ENCODE measurements at places on chromosomes 4 and X.

DNA sequence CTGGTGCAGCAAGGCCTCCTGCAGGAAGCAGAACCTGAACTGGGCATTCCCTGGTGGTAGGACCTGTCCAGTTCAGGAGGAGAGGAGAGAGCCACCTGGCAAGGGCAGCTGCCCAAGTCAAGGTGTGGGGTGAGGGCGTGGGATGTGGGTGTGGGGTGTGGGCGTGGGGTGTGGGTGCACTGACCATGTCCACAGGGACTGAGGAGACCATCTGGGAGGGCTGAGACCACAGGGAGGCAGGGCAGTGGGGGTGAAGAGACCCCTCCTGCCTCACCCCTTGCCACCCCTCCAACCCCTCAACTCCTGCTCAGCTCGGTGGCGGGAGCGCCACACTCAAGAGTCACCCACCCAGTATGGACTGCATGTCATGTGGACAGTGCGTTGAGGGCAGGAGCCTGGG, 117.9 kb downstream of the CPZ start:
- no peak for DNase-seq

DNA sequence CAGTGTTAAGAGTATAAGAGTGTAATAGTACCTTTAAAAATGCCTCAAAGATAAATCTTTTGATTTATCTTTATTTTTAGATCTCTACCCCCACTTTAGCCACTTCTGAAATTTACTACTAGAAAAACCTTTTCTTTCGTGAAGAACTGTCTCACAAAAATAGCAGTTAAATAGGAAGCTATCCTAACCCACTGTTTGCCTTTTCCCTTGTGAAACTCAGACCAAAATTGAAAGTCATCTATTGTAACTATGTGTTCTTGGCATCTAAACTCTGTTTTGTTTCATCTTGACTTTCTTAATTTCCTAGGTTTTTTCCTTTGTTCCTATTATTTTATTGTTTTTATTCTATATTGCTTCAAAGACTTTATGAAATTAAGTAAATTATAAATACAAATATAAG, 7.8 kb upstream of the TMEM144 start:
- DNase-seq: no peak

- no peak for DNase-seq
Observed at GRCh38 chrX:148871422-148872160, 371.2 kb downstream of the AFF2 start.

DNA sequence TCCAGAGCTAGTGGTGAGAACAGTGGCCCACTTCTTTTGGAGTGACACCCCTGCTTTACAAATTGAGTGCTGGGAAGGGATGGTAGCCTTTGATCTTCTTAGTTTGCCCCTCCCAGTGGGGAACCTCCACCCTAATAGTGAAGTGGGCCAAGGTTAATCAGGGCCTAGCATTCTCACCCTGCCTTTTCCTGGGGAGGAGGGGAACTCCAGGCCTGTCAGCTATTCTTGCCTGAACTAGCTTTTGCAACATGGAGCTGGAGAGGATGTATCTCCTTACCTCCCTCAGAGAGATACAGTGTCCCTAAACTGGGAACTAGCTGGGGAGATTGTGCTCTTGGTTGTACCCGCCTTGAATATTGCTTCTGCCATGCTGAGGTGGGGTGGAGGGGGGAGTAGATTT, 20.6 kb downstream of the PHKA1 start:
- DNase-seq: no peak

DNA sequence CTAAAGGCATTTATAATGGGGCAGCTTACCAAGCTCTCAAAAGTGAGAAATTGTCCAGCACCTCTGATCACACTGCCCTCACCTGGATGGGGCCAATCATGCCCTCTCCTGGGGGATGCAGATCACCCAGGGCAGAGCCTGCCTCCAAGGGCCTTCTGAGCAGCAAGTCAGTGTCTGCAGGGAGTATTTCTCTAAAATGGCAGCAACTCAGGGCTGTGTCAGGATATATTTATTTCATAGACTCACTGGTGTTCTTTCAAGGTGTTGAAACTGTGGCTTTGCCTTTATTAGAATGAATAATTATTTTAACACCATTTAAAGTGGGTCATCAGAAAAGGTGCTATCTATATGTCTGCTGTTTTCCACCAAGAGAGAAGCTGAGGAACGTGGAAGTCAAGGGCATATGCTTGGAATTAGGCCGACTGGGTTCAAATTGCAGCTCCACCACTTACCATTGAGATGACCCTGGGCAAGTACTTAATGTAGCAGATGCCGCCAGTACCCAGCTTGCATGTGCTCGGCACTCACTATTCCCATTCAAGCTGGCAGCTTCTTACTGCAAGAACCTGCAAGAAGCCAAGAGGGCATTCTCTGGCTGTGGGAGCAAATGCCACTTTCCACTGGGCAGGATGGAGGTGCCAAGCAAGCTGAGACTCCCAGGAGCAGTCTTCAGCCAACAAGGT, 590.0 kb downstream of the BCOR start:
- no peak for DNase-seq

- no peak for DNase-seq
Observed at GRCh38 chr4:133467290-133467947, 318.3 kb downstream of the PCDH10 start.

GRCh38 chr4:27407616-27408015, 547.0 kb downstream of the STIM2 start:
- no peak for DNase-seq

DNA sequence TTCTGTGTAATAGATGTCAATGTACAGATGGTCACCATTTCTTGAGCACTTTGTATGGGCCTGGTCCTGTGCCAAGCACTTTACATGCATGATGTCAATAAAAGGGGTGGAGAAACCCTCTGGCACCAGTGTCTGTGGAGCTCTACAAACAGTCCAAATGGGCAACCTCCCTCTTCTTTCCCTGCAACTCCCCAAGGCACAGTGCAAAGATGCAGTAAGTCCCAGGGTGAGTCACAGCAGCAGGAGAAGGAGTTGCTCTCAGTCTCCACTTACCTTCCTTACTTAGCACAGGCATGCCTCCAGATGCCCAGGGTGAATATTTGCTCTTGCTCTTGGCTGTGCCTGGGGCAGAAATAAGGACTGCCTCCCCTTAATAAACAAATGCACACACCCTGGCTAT, 4.3 kb downstream of the OCIAD2 start:
- no peak for DNase-seq

Measured in stimulated activated CD4-positive, alpha-beta T cell treated with anti-CD3 and anti-CD28 coated beads, Interleukin-4, amount 100 ng/mL, for 1 hour (primary cell).